NB4 (cell line): ENCODE measurements at places on chromosomes 1 and 21.

- DNase-seq: peak; percentile 46
Measured at GRCh38 chr1:201686714-201687455, 142.1 kb upstream of the IPO9 start.

DNA sequence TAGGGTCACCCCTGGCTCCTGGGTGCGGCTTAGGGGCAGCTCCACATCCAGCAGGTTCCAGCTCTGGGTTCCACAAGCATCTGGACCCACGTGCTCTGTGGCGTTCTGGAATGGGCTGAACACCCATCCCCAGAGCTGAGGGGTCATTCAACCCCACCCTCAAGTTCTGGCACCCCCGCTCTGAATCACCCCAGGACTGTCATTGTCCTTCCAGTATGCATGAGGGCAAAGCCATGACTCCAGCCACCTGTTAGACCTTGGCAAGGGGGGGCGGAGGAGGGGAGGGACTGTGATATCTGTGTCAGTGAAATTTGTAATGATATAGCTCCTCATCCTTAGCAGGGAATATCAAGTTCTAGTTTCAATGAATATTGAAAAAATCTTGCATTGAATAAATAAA is 12.3 kb downstream of the INSRR start:
- DNase-seq: no peak

- DNase-seq: no peak
Measured at GRCh38 chr1:15176120-15176519, 22.6 kb downstream of the TMEM51 start.

DNA sequence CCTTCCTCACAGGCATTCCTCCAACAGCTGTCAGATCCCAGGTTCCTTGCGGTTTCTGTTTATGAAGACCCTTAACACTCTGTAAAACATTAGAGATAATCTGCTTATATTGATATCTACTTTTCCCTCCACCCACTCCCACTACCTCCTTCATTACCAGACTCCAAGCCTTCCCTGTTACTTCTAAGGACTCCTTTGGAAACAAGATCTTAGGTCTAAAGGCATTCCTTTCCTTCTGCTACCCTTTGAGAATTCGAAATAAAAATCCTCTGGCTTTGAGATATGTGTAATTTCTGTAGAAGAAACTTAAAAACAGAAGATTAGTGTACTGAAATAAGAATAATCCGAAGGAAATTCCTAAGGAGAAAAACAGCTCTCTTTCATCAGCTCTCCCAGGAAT is 23.7 kb upstream of the LYPLAL1 start:
- DNase-seq: no peak

DNA sequence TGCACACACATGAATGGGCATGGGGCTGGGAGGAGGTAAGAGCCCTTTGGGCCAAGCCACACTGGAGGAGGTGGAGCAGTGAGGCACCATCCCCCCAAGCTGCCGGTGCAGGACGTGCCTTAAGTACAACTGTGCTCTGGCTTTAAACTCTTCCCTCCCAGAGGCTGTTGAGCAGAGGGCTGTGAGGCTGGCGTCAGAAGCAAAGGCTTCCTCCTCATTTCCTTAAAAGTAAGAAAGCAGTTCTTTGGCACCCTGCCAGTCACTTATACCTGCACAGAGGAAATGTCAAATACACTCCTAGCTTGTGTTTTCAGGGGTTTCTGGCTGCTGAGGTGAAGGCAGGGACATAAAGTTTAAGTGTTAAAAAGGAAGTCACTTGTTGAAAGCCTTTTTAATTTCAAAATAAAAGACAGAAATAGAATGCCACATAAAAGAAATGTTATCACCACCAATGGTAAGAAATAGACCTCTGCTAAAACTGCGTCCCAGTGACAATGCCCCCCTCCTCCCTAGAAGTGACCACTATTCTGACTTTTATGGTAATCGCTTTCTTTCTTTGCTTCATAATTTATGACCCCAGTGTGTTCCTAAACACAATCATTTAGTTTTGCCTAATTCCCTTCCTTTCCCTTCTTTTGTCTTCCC is 33.0 kb downstream of the LAMC2 start:
- peak; percentile 26 for DNase-seq

- DNase-seq: no peak
Measured at GRCh38 chr1:215083383-215083961, 935 bp downstream of the KCNK2 start.

- DNase-seq: no peak
Measured at GRCh38 chr21:15614766-15615165, 115.0 kb upstream of the USP25 start.

DNA sequence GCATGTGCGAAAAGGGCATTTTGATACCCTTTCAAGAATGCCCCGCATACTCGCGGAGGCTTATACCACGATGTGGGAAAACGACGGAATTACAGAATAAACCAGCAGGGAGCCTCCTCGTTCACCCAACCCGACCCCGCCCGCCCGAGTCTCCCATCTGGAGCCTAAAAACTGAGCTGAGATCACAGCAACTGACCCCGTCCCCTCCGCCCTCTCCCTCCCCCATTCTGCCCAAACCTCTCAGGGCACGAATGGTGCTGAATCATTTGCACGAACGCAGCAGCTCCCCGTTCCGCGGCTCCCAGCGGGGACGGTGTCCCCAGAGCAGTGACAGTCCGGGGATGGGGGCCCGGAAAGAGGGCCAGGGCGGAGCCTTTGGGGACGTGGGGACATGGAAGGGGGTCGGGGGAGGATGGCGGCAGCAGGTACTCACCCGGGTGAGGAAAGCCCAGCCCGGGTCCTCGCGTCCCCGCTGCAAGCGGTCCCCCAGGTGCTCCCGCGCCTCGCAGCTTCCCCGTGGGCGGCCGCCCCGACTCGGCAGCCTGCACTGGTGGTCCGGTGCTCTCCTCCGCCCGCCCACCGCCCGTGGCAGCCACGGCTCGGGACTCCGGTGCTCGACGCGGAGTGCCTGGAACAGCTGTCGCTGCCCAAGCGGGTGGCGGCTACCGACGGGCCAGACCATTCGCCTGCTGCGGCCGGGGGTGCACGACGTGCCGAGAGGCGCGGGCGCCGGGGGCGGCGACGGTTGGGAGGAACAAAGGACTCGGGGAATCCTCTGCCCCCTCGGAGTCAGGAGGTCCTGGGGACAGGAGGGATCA is at the start of gene TTLL7:
TSS of gene TTLL7 (minus strand) at position 635 of the 818 bp plus-strand sequence. CDS start 46,921 bp downstream, outside the sequence.
- peak; percentile 64 for DNase-seq

- DNase-seq: no peak
Measured at GRCh38 chr1:232591344-232591743, 38.6 kb downstream of the SIPA1L2 start.

DNA sequence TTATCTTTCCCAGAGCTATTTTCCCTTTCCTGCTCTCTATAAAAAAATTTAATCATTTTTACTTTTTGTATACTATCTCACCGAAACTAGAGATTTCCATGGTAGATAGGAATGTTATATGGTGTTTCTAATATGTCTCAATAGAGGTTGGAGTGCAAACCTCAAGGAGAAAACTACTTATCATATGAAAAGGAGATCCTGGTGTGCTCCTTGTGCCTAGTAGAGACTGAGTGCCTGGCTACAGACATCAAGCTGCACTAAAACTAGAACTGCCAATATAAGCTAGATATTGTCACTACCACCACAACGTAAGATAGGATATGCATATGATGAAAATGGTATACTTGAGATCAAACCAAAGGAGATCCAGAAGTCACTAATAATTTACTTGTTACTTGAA is 67.0 kb downstream of the RGS18 start:
- peak; percentile 6 for DNase-seq

DNA sequence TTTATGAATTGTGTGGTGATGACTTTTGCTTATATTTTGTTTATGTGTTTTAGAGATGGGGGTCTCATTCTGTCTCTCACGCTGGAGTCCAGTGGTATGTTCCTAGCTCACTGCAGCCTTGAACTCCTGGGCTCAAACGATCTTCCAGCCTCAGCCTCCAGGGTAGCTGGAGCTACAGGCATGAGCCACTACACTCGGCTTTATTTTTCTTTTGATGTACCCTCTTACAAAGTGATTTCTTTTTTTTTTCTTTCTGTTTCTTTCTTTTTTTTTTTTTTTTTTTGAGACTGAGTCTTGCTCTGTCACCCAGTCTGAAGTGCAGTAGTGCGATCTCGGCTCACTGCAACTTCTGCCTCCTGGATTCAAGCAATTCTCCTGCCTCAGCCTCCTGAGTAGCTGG is 46.8 kb downstream of the CD247 start:
- no peak for DNase-seq

DNA sequence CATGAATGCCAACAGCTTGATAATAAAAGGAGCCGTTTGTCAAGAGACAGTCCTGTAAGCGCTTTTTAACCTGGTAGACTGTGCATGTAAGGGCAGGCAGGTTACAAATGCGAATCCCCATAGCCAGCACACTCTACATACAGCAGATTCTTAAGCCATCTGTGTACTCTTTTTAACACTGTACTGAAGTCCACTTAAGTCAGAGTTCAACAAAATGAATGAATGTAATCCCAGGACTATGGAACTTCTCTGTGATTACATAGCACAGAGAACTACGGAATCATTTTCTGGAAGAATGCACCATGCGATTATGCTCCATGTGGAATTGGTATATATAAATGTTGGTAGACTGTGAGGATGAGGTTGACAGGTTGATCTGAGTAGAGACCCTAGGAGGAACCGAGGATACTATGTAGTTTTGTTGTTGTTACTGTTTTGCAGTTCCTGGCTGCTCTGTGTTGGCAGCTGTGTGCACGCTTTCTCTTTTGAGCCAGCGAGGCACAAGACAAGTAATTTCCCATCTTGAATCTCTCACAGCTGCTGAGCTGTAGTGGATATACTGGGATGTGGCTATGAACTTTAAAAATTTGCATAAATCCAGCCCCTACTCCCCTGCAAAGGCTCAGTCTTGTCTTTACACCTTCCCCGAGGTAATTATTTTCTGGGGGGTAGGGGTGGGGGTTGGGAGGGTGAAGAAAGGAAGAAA is 21.9 kb downstream of the LRRC8D start:
- DNase-seq: peak; percentile 30

DNA sequence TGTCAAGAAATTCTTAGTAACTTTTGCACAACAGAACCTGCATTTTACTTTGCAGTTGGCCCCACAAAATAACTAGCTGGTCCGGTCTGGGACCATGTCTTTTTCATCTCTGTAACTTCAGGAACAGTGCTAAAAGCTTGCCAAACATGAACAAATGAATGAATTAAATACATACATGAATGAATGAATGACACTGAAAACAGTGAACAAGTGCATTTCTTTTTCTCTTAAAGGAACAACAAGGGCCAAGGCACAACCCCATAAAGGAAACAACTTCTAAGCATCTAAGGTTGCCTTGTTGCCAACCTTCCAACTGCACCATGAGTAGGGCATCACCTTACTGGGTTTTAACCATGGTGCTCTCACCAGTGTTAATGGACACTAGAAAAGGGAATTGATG is 534.4 kb upstream of the PKN2 start:
- no peak for DNase-seq

DNA sequence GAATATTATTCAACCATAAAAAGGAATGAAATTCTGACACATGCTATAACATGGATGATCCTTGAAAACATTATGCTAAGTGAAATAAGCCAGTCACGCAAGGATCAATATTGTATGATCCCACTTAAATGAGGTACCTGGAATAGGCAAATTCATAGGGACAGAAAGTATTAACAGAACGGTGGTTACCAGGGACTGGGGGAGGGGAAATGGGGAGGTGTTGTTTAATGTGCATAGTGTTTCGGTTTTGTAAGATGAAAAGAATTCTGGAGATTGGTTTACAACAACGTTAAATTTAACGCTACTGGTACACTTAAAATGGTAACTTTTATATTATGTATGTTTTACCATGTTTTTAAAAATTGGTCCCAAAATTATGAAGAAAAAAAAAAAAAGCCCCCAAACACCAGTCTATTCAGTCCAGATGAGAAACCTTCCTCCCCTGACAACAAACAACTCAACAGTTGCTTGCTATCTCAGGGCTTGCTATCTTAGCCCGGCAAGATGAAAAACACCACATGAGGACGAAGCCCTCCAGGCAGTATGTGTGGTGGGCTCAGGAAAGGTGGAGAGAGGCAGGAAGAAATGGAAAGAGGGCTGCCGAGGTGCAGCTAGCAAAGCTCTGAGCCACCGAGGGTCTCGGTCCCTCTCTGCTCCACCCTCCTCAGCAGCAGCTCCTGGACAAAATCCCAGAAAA is 8.5 kb downstream of the NUAK2 start:
- no peak for DNase-seq

DNA sequence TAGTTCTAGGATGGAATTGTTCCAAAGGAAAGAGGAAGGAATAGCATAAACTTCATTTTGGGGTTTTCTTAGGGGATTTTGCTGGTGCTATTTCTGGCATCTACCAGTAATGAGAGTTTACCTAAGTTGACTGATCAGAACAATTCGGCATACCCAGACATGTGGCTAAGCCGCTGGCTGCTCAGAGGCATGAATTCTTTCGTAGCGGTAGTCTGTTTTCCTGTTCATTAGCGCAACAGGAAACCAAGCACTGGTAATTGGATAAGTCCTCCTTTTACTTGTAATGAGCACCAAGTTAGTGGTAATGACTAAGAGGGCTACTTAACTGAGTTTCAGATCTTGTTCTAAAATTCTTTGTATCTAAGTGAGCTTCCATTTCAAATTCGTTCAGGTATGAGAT is 38.6 kb downstream of the C21orf91 start:
- peak; percentile 57 for DNase-seq

DNA sequence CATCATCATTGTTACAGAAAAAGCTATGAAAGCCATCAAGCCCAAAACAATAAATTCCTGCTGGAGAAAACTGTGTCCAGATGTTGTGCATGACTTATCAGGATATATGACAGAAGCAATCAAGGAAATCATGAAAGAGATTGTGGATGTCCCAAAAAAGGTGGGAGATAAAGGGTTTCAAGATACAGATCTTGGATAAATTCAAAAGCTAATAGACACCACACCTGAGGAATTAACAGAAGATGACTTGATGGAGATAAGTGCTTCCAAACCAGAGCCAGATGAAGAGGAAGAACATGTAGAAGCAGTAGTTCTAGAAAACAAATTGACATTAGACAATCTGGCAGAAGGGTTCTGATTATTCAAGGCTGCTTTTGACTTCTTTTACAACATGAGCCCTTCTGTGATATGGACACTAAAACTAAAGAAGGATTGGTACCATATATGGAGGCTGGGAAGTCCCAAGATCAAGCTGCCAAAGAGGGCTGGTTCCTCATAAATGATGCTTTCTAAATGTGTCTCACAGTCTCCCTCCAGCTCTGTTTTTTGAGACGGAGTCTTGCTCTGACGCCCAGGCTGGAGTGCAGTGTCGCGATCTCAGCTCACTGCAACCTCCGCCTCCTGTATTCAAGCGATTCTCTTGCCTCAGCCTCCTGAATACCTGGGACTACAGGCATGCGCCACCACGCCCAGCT is 32.1 kb upstream of the LRIG2 start:
- no peak for DNase-seq

GRCh38 chr1:16115468-16115983 is 40.3 kb downstream of the EPHA2 start:
- DNase-seq: no peak
